ENCODE measurements at places on chromosomes 2 and 18. TPM values are rescaled to one million over a fixed set of nuclear protein-coding genes. Genes with fewer than 3 reads are reported as not detected.

COL4A3 gene
- 7.2 TPM for total RNA-seq

DNA sequence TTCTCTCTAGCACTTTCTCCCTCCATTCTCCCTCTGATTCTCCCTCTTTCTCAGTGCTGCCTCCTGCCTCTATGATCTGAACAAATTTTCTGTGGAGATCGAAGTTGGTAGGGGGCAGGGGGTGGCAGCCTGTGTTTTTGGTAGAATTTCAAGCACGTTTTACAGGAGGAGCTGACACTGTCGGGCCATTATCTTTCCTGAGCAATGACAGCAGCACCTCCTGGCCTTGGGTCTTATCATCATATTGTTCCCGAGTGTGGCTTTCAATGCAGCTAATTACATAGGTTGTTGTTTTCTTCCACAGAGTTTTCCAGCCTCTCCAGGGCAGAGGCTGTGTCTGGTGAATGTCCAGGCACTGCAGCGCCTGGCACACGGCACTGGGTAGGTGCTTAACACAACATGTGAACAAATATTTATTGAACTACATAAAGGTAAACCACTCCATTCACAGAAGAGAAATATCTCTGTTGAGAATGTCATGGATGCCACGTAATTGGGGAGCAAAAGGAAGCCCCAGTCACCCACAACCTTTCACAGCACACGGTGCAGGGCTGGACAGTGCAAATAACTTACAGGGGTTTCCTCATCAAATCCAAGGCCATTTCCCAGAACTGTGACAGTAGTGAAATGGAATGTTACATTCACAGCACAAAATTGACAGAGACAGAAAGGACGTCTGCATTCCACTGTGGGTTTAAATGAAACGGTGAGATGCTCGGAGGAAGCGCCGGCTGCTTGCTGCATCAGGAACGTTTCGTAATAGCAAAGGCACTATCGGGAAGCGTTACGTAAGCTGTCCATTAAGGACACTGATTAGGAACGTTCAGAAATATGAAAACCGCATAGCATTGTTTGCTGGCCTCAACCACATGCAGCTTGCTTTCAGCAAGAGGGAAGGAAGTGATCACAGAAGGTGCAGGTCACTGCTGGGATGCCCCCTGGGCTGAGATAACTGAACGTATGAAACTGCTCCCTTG lies 6.5 kb upstream of the KCNG2 start:
- DNase-seq: no peak

QPCT gene
- 52.6 TPM for total RNA-seq

DNA sequence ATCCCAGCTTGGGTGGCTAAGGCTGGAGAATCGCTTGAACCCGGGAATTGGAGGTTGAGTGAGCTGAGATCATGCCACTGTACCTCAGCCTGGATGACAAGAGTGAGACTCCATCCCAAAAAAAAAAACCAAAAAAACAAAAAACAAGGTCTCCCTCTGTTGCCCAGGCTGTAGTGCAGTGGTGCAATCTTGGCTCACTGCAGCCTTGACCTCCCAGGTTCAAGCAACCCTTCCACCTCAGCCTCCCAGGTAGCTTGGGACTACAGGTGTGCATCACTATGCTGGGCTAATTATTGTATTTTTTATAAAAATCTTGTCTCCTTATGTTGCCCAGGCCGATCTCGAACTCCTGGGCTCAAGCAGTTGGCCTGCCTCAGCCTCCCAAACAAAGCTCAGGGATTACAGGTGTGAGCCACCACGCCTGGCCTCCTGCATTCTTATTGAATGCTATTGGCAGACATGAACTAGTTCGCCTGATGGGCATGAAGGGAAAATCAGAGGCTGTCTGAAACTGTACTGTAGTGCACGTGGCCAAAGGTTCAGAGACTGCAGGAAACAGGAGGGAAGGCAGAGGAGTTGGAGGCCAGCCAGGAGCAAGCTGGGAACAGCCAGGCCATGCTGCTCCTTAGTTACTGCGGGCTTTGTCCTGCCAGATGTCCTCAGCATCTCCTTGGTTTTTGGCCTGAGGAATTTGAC lies 16.0 kb upstream of the ASXL2 start:
- no peak for DNase-seq

GRCh38 chr18:71075147-71075546 lies 786.3 kb downstream of the SOCS6 start:
- no peak for DNase-seq

PDE1A gene
- not detected for total RNA-seq

GRCh38 chr18:33676593-33676992 lies 98.6 kb downstream of the ASXL3 start:
- no peak for DNase-seq

SCYGR4 gene
- total RNA-seq: not detected

PPP1R1C gene
- not detected for total RNA-seq

DNA sequence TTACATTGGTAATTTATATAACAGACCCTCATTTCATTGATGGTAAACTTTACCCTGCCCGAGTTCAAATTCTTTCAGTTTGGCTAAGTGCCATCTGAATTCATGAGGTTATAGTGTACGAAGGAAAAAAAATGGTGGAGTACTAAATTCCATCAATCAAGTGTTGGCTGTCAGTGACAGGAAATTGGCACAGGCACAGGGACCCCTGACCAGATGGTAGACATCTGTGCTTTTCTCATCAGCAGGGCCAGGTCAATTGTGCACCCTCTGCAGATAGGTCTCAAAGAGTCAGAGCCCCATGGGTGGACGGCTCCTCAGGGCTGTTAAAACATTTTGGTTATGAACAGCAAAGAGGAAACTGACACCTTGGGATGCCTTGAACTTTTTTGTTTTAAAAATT lies 439.2 kb downstream of the SETBP1 start:
- DNase-seq: no peak

Measured in OCI-LY7 (cell line).